Ureter (tissue), 1 donor: ENCODE measurements at places on chromosomes 12 and 14. TPM values are rescaled to one million over a fixed set of nuclear protein-coding genes. Genes with fewer than 3 reads are reported as not detected.

DNA sequence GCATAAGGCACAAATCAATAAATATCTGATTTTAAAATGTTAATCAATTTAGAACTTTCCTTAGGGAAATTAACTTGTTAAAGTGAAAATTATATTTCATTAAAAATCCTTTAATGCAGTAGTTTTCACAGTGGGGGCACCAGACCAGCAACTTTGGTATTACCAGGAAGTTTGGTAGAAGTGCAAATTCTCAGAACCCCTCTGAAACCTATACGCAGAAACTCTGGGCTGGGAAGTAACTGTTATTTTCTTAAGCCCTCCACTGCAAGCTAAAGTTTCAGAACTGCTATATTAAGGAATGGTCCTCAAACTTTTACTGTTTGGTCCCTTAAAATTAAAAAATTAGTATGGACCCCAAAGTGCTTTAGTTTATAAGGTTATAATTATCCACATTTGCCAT lies 35.7 kb downstream of the GNPTAB start:
- no peak for DNase-seq

The KLRG1 gene
- 2.4 TPM for total RNA-seq

DNA sequence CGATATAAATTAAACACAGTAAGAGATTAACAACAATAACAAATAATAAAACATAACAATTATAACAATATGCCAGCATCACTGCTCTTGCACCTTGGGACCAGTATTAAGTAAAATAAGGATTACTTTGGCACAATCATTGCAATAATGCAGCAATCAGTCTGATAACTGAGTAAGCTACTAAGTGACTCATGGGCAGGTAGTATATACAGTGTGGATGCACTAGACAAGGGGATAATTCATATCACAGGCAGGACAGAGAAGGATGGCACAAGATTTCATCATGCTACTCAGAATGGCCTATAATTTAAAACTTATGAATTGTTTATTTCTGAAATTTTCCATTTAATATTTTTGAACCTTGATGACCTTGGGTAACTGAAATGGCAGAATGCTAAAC lies 290.7 kb downstream of the ALG10B start:
- DNase-seq = no peak

- DNase-seq = no peak
Measured at GRCh38 chr12:52992699-52993557, 13.3 kb upstream of the EIF4B start.

The NRIP2 gene
- 3.6 TPM for total RNA-seq

GRCh38 chr12:122107261-122107660 lies 28.7 kb downstream of the MLXIP start:
- DNase-seq = no peak

DNA sequence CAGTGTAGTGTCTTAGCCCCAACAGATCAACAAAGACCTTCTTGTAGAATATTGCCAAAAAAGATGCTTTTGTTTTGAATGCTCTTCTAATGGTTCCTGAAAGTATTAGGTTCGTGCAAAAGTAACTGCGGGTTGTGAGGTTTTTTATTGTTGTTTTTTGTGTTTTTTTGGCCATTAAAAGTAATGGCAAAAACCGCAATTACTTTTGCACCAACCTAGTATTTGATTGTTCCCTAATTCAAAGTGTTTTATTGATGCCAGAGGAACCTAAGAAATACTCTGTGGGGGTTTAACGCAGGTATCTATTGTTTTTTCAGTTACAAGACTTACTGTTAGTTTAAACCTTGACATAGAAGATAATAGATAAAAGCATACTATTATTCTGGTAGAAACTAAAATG lies 150.8 kb upstream of the DAAM1 start:
- no peak for DNase-seq

DNA sequence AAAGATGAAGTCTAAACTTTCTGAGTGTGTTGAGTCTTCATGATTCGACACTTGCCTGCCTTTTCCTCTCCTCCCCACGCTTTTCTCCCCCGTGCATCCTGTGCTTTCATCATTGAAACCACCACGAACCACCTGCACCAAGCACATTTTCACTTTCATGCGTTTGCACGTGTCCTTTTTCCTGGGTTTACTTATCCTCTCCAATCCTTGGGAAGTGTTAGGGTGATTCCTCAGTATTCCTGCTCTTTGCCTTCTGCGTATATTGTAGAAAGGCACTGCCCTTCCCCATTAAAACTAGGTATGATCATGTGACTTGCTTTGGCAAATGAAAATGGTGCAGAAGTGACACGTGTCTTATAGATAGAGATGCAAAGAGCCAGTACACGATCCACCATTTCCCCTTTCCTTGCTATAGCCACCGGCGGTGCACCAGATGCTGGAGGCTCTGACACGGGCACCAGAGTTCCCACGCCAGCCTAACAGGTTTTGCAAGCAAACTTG lies 106.6 kb downstream of the BRMS1L start:
- no peak for DNase-seq

- no peak for DNase-seq
Measured at GRCh38 chr14:106681568-106681967, 1155.2 kb downstream of the TMEM121 start.

The LBHD2 gene
- total RNA-seq = not detected

- no peak for DNase-seq
Measured at GRCh38 chr12:16359512-16360491, 12.4 kb downstream of the MGST1 start.

- no peak for DNase-seq
Measured at GRCh38 chr12:88419794-88420193, 160.5 kb downstream of the KITLG start.

DNA sequence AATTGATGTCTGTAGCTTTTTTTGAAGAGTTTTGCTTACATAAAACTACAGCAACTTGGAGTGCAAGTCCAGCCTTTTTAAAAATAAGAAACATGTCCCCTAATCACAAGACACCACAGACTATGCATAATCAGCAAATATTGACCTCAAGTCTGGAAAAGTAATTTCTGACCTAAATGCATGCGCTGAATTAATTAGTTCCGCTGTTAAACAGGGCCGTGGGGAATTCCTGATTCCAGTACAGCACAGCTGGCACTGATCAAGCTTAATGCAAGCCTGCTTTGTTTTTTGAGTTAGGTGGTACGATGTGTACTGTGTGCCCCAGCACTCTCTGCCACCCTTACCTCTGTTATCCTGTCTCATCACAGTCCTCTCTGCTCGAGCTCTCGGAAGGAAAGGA lies 9.2 kb downstream of the MLH3 start:
- DNase-seq = no peak

DNA sequence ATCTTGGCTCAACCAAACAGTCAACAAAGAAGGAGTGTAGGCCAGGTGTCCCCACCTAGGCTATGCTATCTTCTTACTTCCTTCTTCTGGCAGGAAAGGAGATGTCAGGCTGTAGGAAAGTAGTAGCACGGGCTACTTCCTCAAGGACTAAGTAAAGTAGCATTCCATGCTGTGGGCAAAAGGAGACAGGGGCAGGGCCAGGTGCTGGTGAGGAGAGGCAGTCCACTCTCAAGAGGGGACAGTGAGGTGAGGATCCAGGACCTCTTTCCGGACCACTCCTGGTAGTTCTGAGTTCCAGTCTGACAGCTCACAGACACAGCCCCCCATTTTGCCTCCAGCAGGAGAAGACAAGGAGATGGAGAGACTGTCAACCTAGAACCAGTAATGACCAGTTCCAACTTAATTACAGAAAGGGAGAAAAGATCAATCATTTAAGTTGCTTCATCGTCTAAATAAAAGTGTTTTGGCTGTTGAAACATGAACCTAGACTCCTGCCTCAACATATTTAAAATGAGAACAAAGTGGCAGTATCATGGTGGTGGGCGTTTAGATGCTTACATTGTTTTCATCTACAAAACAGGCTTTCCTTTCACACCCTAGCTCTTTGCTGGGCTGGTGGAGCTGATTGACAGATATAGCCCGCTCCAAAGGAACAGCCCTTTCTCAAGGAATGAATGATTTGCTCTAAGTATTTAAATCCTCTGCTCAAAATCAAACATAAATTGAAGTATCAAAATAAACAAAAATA lies 5.1 kb upstream of the SSTR1 start:
- DNase-seq = no peak

The SDS gene
- 6.4 TPM for total RNA-seq

The SLC17A8 gene
- total RNA-seq = 0.34 TPM

GRCh38 chr14:96393071-96393691 lies 1.3 kb downstream of the AK7 start:
- no peak for DNase-seq

The MYRFL gene
- not detected for total RNA-seq

DNA sequence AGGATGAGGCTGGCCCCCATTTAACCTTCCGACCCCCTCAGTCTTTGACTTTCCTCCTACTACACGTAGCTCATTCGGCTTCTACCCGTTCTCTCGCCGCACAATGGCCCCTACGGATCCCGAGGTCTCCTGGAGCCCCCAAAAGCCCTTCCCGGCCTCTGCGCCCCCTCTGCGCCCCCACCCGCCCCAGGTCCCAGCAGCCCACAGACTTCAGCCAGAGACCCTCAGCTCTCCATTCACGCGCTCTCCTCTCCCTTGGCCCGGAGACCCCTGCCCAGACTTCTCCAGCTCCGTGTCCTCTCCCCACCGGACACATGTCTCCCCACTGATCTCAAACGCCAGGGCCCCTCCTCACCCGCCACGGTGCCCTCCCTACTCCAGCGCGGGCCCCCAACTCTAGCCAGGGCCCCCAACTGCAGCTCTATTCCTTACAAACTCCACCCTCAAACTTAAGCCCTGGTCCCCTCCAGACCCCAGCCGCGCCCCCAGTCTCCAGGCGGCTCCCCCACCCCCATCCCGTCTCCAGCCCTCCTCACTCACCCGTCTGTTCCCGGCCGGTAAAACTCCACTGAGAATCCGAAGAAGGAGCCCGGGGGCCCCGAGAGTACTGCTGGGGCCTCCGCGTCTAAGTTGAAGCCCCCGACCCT lies 502 bp downstream of the ITGA5 start:
- no peak for DNase-seq

- no peak for DNase-seq
Measured at GRCh38 chr14:99270458-99271220, 1.4 kb downstream of the BCL11B start.

DNA sequence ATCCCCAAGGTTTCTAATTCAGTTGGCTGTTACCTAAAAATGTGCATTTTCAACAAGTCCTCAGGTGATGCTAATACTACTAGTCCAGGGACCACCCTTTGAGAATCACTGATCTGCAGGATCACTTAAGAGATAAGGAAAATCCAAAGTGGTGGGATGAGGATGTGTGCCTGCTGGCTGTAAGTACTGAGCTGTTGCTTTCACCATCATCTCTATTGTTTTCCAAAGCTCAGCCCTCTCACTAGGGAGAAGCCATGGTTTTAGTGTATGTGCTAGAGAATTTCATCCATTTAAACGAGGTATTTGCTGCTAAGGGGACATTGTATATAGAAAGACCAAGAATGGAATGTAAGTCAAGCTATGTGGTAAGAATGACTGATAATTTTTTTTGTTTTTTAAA lies 202.3 kb downstream of the KIF21A start:
- no peak for DNase-seq

The KLRC3 gene
- total RNA-seq = 1.1 TPM

- DNase-seq = no peak
Measured at GRCh38 chr14:102602421-102603292, 10.2 kb downstream of the RCOR1 start.

The IQSEC3 gene
- total RNA-seq = 4.3 TPM

GRCh38 chr14:60753264-60754119 lies 18.9 kb downstream of the MNAT1 start:
- no peak for DNase-seq

The SENP1 gene
- total RNA-seq = 32.3 TPM

GRCh38 chr12:130016194-130016593 lies 112.4 kb upstream of the TMEM132D start:
- DNase-seq = no peak

- no peak for DNase-seq
Measured at GRCh38 chr12:95202691-95203486, 14.4 kb downstream of the FGD6 start.

- no peak for DNase-seq
Measured at GRCh38 chr14:102077382-102077709, 9.5 kb downstream of the HSP90AA1 start.

The SAMD15 gene
- total RNA-seq = 1.8 TPM

DNA sequence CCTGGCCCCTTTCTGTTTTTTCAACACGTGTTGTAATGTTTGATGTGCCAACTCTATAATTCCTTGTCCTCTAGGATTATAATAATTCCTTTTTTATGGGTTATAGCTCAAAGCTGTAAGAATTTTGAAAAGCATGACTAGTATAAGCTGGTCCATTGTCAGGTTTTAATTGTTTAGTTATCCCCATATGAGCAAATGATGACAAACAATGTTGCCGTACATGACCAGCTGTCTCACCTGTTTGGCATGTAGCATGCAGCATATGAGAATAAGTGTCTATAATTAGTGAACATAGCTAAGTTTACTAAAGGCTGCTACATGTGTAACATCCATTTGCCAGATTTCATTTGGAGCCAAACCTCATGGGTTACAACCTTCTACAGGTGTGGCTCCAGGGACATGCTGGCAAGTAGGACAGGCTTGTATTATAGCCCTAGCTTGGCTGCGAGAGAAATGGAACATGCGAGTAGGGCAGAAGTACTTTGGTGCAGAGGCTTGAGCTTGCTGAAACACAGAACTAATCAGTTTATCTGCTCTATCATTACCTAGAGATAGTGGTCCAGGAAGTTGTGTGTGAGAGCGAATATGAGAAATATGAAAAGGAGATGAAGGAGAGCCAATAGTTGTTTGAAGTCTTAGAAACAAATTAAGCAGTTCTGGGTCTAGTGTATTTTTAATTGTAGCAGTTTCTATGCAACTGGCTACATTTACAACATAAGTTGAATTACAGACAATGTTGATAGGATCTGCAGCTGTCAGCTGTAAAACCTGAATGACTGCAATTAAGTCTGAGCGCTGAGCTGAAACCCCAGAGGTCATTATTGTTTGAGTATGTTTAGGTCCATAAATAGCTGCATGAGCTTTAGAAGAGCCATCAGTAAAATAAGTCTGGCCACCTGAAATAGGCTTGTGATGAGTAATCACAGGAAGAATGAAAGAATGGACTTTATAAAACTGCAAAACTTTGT lies 22.6 kb upstream of the MAPKAPK5 start:
- no peak for DNase-seq
